Tongue (tissue), 3 donors: ENCODE measurements at places on chromosomes 4 and X. TPM values are rescaled to one million over a fixed set of nuclear protein-coding genes. Genes with fewer than 3 reads are reported as not detected.

LGI2 gene
- 16.9 TPM for total RNA-seq

GRCh38 chrX:40570346-40571093, 10.2 kb upstream of the ATP6AP2 start:
- DNase-seq: no peak

GRCh38 chr4:174120446-174121295, 162.8 kb downstream of the FBXO8 start:
- DNase-seq: peak; percentile 88

DNA sequence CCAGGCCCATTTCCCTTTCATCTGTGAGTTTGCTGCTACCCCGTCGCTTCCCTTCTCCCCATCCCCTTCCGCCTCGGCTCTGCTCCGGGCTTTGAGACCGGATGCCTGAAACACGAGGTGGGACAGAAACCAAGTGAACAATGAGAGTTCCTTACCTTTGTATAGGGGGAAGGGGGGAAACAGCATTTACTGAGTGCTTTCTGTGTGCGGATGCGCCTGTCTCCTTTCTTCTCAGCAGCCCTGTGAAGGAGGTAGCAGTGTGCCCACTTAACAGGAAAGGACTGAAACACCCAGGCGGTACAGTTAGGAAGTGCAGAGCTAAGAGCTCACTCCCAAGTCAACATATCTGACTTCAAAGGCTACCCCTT, 43.2 kb upstream of the TMSB15B start:
- no peak for DNase-seq

DNA sequence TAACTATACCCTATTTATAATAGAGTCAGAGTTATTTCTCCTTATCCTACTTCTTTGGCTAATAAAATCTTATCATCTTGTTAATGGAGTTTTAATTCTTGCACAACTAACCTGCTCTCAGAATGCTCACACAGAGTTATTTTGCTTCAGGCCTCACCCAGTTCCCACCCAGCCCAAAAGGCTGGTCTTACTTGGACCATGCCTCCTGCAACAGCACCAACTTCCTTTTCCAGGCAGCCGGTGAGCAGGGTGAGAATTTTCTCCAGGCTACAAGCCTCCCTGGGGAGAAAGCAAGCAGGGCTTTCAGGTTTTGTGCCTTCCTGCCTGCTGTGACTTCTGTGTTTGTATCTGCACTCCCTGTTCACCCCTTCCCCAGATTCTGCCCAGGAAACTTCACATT, 29.1 kb upstream of the BANK1 start:
- DNase-seq: no peak

- no peak for DNase-seq
These were observed 522.5 kb downstream of the IQCM start for GRCh38 chr4:149293046-149293649.

GRCh38 chr4:57136281-57136680, 26.1 kb upstream of the IGFBP7 start:
- DNase-seq: no peak

DNA sequence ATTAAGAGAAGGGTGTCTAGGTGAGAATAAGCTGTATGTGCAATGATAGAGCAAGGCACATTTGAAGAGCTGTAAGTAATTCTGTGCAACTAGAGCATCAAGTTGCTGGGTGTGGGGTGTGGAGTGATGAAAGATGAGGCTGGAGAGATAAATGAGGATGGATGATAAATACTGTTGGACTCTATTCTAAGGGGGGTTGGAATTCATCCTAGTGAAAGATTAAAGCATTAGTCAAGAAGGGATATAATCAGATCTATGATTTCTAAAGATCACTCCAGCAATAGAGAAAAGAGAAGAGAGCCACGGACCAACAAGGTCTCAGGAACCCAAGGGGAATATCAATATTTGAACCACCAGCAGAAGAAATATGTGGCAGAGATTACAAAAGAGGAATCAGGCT, 415.0 kb upstream of the RPS6KA3 start:
- DNase-seq: no peak

SOWAHB gene
- 0.82 TPM for total RNA-seq

DNA sequence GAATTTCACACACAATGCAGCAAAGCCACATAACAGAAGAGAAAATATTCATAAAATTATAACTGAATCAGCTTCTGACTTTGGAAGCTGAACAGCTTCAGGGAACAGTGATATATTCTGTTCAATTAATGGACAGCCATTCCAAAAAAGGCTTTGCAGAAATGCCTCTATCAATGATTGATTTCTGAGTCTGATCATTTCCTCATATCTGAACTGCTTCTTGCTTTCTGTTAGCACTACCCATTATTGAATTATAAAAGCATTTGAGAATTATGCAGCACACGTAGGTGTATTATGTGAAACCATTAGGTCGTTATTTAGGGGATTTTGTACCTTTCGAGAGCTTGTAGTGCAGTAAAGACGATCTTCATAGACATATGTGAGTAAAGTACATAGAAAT, 159.6 kb downstream of the STIM2 start:
- DNase-seq: no peak

DNA sequence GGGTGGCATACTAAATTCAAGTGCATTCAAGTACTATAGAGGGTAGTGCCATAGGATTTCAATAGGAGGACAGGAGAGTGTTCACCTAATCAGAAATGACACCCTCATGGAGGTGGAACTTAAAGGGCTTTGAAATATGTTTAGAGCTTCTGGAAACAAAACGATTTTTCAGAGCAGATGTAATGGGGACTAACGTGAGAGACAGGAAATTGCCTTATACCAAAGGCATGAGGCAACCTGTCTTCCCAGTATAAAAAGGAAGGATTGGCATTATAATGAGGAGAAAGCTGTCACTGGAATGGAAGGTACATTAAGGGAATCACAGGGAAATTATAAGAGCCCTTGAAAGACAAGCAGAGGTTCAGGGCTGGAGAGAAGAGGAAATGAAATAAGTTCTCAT, 116.3 kb upstream of the PNPLA4 start:
- DNase-seq: no peak

GRCh38 chrX:128928636-128929035, 594.7 kb downstream of the SMARCA1 start:
- no peak for DNase-seq

GRCh38 chrX:70455366-70456202, 10.9 kb downstream of the DLG3 start:
- no peak for DNase-seq

SH3D19 gene
- 37.4 TPM for total RNA-seq

GRCh38 chrX:30880058-30880457, 9.0 kb downstream of the TAB3 start:
- DNase-seq: no peak

DNA sequence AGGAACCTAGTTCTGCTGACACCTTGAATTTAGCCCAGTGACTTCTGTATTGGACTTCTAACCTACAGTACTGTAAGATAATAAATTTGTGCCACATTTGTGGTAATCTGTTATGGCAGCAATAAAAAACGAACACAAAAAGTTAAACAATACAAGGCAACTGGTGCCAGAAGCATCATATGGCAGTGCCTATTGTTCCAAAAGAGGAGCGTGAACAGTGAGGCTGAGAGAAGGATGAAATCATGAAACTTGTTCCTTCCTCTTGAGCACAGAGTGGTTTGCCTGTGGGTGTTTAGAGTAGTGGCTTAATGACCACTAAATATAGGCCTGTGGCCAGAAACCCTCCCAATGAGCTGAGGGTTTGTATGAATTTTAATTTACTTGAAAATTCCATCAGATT, 69.7 kb upstream of the PGRMC2 start:
- DNase-seq: no peak

F11 gene
- total RNA-seq: 0.62 TPM

ELOVL6 gene
- total RNA-seq: 8.9 TPM

SPON2 gene
- total RNA-seq: 517 TPM

CT55 gene
- not detected for total RNA-seq

DNA sequence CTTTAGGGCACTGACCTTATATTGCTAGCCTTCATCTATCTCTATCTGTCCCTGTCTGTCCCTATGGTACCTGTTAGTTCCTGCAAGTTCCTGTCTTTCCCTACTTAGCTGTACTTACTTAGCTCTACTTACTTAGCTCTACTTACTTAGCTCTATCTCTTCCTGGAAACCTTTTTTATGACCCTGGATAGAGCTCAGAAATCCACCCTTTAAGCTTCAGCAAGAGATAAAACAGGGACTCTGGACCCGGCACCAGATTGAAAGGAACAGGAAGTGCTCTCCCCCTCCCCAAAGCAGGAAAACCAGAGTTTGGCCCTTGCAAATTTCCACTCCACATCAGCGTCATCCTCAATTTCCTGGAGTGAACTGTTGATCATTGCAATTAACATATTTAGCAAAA, 12.3 kb upstream of the IL9R start:
- DNase-seq: no peak

- DNase-seq: no peak
These were observed 7.4 kb downstream of the ABLIM2 start for GRCh38 chr4:8151165-8151650.

SNCA gene
- 17.7 TPM for total RNA-seq

DNA sequence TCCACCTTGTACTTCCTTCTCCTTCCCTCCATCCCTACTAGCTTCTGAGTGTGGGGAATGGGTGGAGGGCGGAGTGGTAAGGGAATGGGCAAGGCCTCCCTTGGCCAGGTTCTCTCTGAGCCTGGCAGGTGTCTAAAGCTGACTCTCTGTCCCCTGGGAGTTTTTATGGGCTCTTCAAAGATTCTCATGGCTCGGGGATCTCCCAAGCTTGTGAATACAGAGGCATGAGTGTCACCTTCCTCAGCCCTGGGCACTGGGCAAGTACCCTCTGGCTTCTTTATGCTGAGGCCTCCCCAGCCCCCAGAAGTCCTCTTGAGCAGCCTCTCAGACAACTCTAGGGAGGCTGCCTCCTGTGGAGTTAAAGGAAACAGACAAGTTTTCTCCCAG, 32.5 kb upstream of the DDX3X start:
- no peak for DNase-seq

VEGFD gene
- 12.3 TPM for total RNA-seq

CDX4 gene
- not detected for total RNA-seq

DNA sequence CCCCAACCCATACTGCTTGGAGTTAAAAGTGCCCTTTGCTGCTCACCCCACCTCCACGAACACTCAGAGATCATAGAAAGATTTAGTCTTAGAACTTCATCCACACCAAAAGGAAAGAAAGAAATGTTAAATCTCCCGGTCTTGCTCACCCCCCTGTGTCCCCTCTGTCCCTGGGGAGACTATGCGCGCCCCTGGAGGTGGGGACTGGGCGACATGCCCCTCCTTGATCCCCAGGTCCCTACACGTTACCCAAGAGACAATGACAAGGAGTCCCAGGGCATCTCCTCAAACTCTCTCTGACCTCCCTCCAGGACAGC, 620 bp downstream of the ITM2A start:
- DNase-seq: peak; percentile 20

GRCh38 chr4:13533670-13534343, 10.5 kb downstream of the NKX3-2 start:
- no peak for DNase-seq

RASSF6 gene
- 3.3 TPM for total RNA-seq

GRCh38 chrX:8846266-8846665, 45.1 kb upstream of the FAM9A start:
- DNase-seq: peak; percentile 32

BEX5 gene
- total RNA-seq: 0.92 TPM

- peak; percentile 83 for DNase-seq
These were observed 492.9 kb downstream of the INPP4B start for GRCh38 chr4:142353149-142353738.

GRCh38 chr4:107444-108429, 16.6 kb upstream of the ZNF718 start:
- no peak for DNase-seq

MAGEB1 gene
- not detected for total RNA-seq

GRCh38 chrX:101736651-101737050, 77.0 kb upstream of the ARMCX2 start:
- peak; percentile 12 for DNase-seq

- peak; percentile 38 for DNase-seq
These were observed 8.1 kb upstream of the LINC00632 start for GRCh38 chrX:140701480-140701879.

DNA sequence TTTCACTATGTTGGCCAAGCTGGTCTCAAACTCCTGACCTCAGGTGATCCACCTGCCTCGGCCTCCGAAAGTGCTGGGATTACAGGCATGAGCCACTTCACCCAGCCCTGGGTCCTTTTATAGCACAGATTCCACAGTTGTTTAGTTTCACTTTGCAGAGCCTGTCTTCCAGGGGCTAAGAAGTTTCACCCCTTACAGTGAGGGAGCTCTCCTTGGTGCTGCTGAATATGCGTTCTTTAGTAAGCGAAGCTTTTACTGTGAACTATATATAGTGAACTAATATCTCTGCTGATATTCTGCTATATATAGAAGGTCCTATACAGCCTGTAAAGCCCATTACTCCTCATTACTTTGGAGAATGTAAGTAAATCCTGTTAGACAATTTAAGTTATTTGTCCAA, 4.2 kb downstream of the TCEAL6 start:
- no peak for DNase-seq

ASB12 gene
- 5.7 TPM for total RNA-seq

DNA sequence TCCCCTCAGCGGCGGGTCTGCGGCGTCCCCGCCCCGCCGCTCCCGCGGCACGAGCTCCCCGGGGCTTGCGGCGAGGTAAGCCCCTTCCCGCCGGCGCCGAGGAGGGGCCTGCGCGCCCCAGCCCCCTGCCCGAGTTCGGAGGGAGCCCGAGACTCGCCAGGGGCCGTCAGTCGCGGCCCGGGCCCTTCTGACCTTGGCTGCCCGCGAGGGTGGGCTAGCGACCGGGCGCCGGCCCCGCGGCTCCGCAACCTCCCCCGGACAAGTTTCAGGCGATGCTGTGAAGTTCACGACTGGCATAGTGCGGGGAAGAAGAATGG, 554 bp downstream of the CDKL5 start:
- DNase-seq: no peak

GRCh38 chr4:139528377-139529005, 27.5 kb downstream of the SETD7 start:
- DNase-seq: peak; percentile 80

GRCh38 chrX:45774961-45775360, 574.3 kb upstream of the DIPK2B start:
- DNase-seq: no peak

USP17L11 gene
- not detected for total RNA-seq

GRCh38 chr4:87304745-87305432, 17.8 kb downstream of the HSD17B13 start:
- DNase-seq: peak; percentile 20

ANOS1 gene
- 26.4 TPM for total RNA-seq

DNA sequence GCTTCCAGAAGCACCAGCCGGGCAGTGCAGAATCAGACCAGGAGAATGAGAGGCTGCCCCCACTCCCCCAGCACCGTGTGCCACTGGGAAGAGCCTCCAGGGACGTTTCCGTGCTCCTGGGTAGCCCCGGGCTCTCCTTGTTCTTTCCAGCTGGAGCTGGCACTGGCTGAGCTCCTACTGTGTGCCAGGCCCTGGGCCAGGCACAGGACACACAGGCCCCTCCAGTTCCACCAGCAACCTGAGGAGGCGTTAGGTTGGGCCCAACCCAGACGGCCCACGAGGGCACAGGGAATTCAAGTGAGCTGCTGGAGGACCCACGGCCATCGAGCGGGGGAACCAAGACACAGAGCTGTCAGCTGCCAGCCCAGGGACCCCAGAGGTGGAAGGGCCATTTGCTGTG, 15.9 kb upstream of the ADRA2C start:
- no peak for DNase-seq

GRCh38 chr4:87848622-87849351, 16.0 kb downstream of the MEPE start:
- peak; percentile 84 for DNase-seq

DNA sequence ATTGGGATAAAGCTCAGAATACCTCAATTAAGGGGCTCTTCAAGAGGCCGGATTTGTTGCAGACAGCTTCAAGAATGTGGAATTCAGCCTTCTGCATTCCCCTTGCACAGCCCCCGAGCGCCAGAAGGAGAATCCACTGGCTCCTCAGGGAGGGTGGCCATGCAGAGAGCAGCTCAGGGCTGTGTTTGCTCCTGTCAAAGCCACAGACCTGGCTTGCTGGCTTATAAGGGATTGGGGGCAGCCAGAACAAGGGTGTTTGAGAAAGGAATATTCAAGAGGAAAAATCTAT, 36.8 kb downstream of the ING2 start:
- peak; percentile 36 for DNase-seq
